ENCODE measurements at places on chromosomes 12 and 14. TPM values are rescaled to one million over a fixed set of nuclear protein-coding genes. Genes with fewer than 3 reads are reported as not detected.

- no peak overlapping the region for H3K27ac ChIP-seq
- no peaks in the 10 kb centered on the region for H3K4me1 ChIP-seq
- no peaks in the 10 kb centered on the region for H3K36me3 ChIP-seq
- DNase-seq: no peak
Observed at GRCh38 chr14:91778217-91778616, 46.3 kb upstream of the CATSPERB start.

DNA sequence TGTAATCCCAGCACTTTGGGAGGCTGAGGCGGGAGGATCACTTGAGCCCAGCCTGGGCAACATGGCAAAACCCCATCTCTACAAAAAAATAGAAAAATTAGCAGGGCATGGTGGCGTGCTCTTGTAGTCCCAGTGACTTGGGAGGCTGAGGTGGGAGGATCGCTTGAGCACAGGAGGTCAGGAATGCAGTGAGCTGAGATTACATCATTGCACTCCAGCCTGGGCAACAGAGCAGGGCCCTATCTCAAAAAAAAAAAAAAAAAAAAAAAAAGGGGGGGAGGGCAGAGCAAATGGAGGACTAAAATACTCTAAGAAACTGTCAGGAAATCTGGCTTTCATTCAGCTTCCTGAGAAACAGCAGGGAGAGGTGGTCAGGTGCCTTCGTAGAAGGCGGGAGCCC is 31.7 kb upstream of the TSPAN9 start:
- H3K4me1 ChIP-seq: no peaks in the 10 kb centered on the region
- H3K4me3 ChIP-seq: no peak overlapping the region
- no peaks in the 10 kb centered on the region for H3K27me3 ChIP-seq
- no peak overlapping the region for H3K27ac ChIP-seq
- H3K36me3 ChIP-seq: peaks cover 11% of the 10 kb centered on the region

DNA sequence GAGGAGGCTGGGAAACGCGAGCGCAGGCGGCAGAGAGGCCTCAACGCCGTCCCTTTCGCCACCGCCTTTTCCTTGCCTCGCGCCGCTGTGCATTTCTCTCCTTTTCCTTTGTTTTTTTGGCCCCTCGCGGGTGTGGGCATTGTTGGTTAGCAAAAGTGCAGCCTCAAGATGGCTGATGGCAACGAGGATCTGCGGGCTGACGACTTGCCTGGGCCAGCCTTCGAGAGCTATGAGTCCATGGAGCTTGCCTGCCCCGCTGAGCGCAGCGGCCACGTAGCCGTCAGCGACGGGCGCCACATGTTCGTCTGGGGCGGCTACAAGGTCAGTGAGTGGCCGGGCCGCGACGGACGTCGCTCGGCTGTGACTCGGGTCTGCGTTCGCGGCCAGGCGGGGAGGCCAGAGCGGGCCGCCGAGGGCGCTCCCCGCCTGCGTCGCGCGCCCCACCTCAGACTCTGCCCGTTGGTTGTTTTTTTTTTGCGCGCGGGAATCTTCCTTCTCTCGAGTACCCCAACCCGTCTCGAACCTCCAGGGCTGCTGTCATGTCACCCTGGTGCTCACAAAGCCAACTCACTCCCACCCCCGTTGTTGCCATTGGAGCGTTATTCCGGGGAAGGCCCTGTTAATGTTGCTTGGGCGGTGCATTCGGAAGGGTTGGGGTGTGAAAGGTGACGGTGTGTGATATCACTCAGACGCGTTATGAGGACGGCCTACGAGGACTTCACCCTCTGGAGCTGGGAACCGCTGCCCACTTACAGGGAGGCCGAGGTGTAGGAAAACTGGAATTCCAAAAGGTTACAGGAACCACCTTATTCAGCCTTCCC is 558 bp downstream of the KLHDC2 start:
- H3K36me3 ChIP-seq: no peaks in the 10 kb centered on the region
- peak; percentile 54 for DNase-seq
- peak overlapping the region; percentile 56 for H3K27ac ChIP-seq
- H3K4me1 ChIP-seq: peaks cover 5% of the 10 kb centered on the region

SPTSSA gene
- total RNA-seq: 23.3 TPM

FERMT2 gene
- total RNA-seq: 136 TPM

FAM161B gene
- total RNA-seq: 0.79 TPM
